T-helper 1 cell (primary cell): ENCODE measurements at places on chromosomes 2 and 18.

- DNase-seq = no peak
Measured at GRCh38 chr2:12514631-12515437, 201.9 kb upstream of the TRIB2 start.

GRCh38 chr18:76997951-76998808, 134.4 kb downstream of the MBP start:
- DNase-seq = no peak

GRCh38 chr2:55958756-55959155, 35.2 kb upstream of the EFEMP1 start:
- DNase-seq = no peak

DNA sequence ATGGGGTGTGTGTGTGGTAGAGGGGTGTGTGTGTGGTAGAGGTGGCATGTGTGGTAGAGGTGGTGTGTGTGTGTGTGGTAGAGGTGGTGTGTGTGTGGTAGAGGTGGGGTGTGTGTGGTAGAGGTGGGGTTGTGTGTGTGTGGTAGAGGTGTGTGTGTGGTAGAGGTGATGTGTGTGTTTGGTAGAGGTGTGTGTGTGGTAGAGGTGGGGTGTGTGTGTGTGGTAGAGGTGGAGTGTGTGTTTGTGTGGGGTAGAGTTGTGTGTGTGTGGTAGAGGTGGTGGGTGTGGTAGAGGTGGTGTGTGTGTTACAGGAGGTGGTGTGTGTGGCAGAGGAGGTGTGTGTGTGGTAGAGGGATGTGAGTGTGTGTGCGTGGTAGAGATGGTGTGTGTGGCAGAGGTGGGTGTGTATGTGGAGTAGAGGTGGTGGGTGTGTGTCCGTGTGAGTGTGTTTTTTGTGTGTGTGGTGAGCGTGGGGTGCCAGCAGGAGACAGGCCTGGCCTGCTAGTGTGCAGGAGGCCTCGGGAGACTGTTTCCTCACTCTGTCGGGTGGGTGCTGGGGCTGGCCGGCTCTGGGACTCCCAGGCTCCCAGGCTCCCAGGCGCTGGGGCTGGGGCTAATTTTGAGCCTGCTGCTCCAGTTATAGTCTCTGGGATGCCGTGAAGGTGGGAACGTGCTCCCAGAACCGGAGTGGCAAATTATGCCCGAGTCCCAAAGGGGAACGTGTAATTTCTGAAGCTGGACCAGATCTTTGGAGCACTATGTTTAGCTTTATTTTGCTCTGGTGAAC, 165.2 kb downstream of the DYSF start:
- no peak for DNase-seq

GRCh38 chr2:42987112-42987922, 194.9 kb upstream of the HAAO start:
- no peak for DNase-seq

- DNase-seq = no peak
Measured at GRCh38 chr2:63999049-63999448, 20.2 kb downstream of the VPS54 start.

DNA sequence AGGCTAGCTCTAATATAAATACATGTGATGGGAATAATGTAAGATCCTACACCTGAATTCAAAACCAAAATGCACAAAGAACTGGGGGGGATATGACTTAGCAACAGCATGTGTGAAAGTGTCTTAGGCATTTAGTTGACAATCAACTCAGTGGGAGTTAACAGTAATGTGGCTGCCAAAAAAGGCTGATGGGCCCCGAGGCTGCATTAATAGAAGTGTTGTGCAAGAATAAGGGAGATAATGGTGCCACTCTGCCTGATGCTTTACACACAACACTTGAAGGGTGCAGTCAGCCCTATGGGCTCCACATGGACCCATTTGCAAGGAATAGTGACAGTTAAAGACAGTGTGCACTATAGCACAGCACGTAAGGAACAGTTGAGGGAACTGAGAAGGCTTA, 649.4 kb upstream of the ZEB2 start:
- no peak for DNase-seq

DNA sequence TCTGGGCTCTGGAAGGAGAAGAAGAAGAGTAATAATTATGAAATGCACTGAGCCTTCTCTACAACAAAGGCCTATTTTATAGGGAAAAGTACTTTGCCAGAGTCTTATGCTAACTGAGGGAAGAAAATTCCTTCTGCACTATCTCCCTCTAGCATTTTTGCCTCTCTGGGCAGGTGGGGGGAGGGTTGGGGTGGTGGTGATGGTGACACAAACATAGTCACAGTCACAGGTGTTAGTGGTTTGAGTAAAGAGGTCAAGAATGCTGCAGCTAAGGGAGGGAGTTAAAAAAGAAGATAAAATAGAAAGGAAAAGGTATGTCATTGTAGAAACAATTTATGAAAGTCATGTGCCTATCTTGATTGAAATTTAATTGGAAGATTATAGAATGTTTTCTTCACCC, 140.8 kb upstream of the COL3A1 start:
- DNase-seq = no peak

DNA sequence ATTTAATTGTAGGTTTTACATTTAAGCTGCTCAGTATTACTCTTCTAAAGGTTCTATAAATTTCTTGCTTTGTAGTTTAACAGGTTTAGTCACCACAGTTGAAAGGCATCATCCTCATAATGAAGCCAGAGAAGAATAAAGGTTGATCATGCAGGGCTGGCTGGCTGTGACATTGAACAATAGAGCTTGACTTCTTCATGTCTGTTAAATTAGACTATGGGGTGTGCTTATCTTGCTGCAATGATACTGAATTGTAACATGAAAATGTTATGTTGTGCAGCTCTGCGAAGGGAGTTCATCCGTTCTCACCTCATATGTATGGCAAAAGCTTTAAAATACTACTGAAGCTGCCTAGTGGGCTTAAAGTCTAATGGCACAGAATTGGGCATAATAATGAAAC, 81.8 kb downstream of the CAMKMT start:
- no peak for DNase-seq

- DNase-seq = no peak
Measured at GRCh38 chr2:122193622-122194021, 438.2 kb downstream of the TSN start.

DNA sequence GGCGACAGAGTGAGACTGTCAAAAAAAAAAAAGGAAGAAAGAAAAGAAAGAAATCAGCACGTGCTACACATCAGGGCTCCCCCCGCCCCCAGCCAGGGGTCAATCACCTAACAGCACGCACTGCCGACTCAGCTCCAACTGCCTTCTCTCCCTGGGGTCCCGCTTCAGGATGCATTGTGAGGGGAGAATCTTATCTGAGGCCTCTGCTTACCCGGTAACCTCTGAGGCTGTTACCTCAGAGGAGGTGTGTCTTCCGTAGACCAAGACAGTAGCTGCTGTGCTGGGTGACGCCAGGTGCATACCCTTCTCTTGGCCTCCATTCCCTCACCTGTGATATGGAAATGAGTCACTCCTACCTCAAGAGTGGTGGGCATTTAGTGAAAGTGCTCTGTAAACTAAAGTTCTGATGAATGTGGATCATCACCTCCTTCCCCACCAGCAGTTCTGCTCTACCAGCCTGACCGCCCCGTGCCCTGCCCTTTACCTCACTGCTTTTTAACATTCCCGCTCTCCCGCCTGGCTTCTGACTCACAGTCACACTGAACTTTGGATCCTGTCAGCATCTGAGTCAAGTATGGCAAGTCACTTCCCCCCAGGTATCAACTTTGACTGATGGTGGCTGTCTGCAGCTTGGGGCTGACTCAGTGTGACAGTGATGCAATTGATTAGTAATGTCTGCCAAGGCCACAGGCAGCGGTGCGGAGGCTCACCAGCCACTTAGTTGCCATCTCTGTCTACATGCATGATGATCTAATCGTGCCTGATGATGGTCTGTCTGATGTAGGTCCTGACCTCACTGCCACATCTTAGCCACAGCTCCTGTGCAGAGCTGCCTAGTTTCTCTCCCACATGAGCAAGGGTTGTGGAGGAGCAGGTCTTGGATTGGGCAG, 20.1 kb downstream of the ARID5A start:
- DNase-seq = no peak

DNA sequence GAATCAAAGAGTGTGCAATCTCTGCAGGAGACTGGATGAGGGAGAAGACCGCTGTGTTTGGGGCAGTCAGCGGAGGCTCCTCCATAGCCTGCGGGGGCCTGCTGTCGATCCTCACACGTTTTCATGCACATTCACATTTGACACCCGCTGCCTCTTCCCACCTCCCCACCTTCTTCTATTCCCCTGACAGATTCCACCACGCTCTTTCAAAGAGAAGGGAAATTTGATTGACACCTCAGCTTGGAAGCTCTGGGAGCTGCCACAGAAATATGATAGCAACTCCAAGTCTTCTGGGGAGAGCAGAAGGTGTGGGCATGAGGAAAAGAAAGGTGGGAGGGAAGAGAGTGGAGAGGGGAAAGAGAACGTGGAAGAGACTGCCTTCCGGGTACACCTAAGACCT, 87.5 kb downstream of the BOD1L2 start:
- no peak for DNase-seq

GRCh38 chr2:224498991-224499390, 86.2 kb downstream of the CUL3 start:
- no peak for DNase-seq

DNA sequence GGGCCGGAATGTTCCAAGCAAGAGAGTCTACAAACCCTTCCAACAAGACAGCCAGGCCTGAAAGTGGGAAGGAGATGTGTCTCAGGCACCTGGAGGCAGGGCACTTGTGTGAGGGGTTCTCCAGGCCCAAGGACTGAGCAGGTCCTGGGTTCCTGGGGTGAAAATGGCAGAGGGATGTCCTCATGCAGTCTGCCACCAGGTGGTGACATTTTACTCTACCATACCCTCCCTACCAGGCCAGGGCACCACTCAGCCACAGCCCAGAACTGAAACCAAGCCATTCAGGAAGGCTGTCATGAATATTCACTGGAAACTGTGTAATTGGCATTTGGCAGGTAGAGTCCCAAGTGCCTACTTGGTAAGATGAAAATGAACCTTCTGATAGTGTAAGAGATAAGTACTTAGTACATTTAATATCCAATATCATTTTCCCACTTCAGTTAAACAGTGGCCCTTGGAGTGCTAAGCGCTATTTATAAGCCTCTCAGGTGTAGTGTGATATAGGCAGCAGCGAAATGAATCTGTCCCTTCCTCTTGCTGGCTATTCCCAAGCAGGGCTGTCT, 185.1 kb downstream of the MYO5B start:
- peak; percentile 10 for DNase-seq

DNA sequence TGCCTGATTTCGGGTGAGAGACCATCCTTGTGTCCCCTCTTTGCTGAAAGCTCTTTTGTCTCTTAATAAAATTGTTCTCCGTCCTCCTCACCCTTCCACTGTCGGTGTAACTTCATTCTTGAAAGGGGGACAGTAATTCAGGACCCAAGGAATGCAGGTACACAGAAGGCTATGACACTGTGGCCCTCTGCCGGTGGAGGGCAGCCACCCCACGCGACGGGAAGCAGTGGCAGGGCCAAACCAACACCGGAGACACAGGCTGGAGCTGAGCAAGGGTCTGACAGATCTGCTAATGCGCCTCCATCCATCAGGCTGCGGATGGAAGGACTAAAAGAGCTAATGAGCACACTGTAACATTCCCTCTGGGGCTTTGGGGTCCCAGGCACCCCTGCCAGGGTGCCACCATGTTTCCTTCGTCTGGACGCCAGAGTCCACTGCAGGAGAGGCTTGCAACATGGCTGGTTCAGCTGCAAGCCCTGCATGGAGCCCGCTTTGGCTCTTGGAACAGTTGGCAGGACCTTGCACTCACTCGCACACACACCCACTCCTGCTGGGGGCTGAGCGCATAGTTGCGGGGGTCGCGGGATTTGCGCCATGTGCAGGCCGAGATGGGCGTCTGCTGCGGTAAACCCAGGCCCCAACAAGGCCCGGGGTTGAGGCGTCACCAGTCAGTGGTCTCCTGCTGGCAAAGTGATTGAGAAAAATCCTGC, 544.1 kb upstream of the CDH7 start:
- DNase-seq = no peak

- no peak for DNase-seq
Measured at GRCh38 chr2:205726506-205726905, 44.2 kb downstream of the NRP2 start.

DNA sequence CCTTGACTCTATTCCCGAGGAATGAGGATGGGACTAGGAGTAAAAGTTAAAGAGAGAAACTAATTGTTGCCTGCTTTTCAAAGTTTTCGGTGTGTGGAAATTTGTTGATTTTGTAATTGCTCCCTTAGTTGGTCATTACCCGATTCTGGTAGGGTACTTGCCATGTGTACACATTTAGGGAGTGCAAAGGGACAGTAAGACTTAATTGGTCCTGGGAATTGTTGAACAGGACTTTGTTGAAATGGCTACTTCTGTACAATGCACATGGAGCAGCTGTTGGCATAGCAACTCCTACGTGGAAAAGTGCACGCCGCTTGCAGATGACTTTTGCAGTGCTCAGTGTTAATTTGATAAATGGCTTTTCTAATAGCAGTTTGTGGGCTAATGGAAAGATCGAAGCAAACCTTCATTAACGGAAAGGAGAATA, 22.9 kb downstream of the EPAS1 start:
- no peak for DNase-seq

DNA sequence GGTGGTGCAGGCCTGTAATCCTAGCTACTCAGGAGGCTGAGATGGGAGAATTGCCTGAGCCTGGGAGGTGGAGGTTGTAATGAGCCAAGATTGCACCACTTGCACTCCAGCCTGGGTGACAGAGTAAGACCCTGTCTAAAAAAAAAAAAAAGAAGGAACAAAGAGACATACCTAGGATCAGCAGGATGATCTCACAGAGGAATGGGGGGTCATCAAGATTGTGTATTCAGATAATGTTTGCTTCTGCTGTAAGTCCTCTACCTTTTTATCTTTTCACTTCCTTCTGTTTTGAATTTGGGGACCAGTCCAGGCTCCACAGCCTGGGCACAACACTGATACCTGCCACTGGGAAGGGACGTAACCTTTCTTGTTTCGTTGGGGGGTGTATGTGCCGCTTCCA, 53.2 kb downstream of the MAP4K4 start:
- DNase-seq = no peak

DNA sequence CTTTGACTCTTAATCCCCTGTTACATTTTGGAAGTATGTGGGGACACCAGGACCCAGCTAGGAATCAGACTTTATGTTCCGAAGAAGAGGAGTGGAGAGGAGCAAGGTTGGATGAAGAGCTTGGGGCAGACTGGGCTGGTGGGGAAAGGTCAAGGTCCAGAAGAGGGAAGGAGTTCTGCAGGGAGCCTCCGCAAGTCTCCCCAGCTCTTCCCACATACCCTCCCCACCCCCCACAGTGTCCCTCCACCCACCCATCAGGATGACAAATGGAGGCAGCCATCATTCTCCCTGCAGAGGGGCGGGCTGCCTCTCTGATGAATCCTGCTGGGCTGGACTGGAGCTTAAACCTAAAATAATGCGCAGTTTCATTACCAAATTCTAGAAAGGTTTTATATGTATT, 77.2 kb downstream of the ACKR3 start:
- no peak for DNase-seq

DNA sequence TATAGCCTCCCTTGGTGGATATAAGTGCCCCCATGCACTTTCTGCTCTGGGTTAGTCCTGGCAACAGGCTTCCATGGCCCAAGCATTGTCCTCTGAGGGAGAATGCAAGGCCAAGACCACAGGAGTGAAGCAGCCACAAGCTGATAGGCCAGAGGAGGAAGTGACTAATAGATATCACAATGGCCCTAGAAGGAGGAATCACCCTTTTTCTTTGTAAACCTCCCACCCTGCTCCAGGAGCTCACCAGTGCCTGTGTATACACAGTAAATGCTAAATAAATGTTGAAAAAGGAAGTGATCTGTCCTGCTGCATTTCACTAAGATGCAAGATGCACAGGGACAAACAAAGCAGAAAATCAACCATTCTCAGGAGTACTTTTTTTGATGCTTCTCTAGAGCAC, 49.7 kb upstream of the ABCA12 start:
- no peak for DNase-seq
